ENCODE measurements at places on chromosomes 4 and X.

DNA sequence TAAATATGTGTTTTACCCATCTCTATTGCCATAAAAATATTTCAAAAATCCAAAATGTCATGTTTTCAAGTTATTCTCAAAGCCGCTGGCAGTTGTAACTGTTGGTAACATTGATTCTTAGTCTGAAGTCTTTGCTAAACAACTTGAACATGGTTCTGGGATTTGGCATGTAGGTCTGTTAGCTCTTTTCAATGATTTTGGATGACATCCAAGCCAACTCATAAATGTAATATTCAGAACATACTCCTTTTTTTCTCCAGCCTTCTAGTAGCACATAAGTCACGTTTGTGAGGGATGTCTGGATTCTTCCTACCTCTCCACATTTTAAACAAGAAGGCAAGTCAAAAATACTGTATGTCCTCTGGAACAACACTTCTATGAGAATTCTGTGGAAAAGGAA is 305.3 kb downstream of the PRR32 start:
- DNase-seq, result no peak

- no peak for DNase-seq
These were observed 76.0 kb upstream of the DHRSX start for GRCh38 chrX:2576793-2577192.

DNA sequence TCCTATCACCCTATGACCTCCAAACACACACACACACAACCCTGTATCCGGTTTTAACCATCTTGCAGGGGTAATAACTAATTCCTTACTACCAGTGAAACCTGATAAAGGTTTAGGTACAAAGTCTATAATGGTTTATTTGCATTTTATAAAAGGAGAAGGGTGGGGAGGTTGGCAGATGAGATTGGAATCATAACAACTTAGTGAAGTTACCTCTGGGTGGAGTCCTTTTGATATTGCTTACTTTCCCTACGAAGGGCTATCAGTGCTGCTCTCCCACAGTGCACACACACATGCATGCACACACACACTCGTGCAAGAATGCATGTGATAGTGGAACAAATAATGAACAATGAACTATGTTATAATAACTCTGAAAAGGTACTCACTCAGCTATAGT is 56.1 kb downstream of the CCSER1 start:
- DNase-seq, result no peak

GRCh38 chrX:57596516-57596915 is 4.7 kb downstream of the ZXDB start:
- DNase-seq, result no peak

- no peak for DNase-seq
These were observed 168.3 kb downstream of the BCOR start for GRCh38 chrX:39929379-39930025.

- no peak for DNase-seq
These were observed 8.8 kb downstream of the GPRIN3 start for GRCh38 chr4:89298788-89299152.

GRCh38 chr4:2811830-2812611 is 19.1 kb downstream of the SH3BP2 start:
- peak; percentile 45 for DNase-seq

- no peak for DNase-seq
These were observed 305.4 kb downstream of the PCDH18 start for GRCh38 chr4:137226900-137227299.

DNA sequence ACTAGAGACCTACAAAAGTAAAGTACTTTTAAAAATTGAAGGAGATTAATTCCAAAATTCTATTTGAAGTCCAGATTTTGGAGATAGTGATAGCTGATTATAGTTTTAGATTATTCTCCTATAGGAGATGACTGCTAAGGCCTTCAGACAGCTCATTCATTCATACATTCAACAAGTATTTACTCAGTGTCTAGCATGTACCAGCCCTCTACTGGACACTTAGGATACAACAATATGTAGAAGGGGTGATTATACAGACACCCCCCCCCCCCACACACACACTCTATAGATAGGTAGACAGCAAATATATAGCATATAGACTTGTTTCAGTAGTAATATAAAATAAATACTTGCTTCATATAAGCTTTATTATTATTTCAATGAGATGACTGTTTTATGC is 60.4 kb upstream of the TAF9B start:
- DNase-seq, result no peak

DNA sequence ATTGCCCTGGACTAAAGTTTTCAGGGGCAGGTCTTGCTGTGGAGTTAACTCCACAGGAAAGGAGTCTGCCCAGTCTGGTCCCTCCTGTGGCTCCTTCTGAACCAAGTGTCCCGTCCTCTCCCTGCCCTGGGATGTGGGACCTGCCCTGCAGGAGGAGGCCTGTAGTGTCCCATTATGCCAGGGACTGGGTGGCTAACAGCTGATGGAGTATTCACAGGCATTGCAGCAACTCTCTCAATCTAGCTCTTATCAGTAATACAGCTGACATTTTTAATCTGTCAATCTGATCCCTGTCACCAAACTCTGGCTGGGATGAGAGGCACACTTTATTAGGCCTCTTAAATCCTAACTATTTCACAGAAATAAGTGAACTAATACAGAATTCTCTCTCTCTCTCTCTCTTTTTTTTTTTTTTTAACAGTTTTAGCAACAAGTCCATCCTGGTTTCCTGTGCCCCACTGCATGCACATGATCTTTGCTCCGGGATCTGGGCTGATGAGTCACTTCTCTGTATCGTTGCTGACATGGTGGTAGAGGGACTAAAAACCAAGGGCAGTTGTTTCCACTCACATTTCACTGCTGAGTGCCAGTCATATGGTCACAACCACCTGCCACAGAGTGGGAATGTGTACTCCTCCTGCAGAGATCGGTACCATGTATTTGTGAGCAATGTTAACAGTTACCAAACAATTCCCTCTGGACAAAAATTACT is 39.1 kb downstream of the HAND2 start:
- no peak for DNase-seq
